NCI-H1105 treated with DMSO at 0.1 percent for 48 hours (cell line): ENCODE measurements at places on chromosomes 2 and 18.
A peak's percentile ranks its signal among the peaks of the same experiment; 100 is the strongest.

- peak; percentile 58 for DNase-seq
These were observed 20.0 kb downstream of the LANCL1 start for GRCh38 chr2:210456571-210456970.

- DNase-seq, result no peak
These were observed 960 bp upstream of the APOB start for GRCh38 chr2:21044694-21045371.

DNA sequence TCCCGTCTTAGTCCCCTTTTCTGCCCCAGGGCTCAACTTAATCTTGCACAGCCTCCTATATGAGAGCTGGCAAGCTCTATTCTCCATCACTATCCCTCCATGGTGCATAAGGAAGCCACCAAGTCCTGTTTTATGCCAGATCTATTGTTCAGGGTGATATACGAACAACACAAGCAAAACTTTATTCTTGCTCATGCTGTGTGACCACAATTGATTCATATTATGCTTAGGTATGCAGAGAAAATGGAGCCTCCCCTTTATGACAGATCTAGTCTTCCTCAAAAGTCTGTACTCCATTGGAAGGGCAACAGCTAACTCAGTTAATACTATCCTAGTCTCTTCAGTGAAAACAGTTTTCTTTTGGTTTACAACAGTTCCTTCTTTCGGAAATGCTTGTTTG, 94.0 kb upstream of the STON1 start:
- no peak for DNase-seq

DNA sequence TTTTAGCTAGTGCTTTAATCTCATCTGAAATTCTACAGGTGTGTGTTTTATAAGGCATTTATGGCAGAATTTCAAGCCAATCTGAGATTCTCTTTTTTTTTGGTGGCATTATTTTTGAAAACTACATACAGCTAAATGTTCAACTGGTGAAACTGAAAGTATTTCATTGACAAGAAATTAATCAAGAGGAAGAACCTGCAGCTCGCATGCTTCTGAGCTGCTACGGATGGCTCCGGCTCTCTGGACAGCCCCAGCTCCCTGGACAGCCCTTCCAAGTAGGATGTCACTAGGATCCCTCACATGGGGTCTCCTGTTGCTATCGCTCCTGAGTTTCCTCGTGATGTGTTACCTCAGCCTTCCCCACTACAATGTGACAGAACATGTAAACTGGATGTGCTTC, 46.4 kb downstream of the AAK1 start:
- DNase-seq, result no peak

DNA sequence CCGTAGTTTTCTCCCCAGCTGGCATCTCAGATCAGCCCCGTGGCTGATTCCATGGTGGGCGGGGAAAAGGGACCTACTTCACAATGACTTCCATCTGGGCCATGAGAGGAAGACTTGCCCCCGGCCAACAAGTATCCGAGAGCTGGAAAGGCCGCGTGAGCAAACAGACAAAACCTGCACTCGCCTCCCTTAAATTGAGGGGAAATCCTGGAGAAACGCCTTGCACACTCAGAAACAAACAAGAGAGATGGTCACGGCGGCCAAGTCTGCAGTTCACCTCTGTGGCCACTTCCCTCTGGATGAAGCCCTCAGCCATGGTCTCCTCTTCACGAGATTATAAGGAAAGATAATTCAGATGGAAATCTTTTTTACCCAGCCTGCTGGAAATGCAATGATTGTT, 39.4 kb upstream of the TPO start:
- DNase-seq, result no peak

DNA sequence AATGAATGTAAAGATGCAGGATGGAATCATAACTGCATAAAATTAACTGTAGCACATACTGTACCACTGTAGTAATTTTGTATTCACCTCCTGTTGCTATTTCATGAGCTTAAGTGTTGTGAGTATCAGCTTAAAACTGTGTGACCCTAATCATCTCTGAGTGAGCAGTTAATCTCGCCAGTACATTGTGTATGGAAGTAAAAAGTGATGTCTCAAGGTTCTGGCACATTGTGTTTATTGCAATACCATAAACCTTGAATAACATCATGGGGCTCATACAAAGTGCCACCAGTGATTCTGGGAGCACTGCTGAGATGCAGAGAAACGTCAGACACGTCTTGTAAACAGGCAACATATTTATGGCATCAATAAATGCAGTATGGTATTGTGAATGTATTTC, 124.5 kb downstream of the PMAIP1 start:
- no peak for DNase-seq

DNA sequence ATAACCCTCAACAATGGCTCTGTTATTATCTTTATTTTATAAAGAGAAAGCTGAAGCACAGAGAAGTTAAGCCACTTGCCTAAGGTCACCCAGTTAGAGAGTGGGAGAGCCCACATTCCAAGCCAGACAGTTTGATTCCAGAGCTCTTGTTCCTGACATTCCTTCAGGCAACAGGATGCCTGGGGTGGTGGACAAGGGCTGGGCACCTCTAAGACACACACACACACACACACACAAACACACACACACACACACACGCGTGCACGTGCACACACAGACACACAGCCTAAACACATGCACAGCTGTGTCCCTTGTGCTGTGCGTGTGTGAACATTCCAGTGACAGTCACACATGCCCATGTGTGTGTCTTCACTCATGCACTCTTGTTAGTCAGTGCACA, 26.4 kb downstream of the CELF4 start:
- DNase-seq, result no peak

DNA sequence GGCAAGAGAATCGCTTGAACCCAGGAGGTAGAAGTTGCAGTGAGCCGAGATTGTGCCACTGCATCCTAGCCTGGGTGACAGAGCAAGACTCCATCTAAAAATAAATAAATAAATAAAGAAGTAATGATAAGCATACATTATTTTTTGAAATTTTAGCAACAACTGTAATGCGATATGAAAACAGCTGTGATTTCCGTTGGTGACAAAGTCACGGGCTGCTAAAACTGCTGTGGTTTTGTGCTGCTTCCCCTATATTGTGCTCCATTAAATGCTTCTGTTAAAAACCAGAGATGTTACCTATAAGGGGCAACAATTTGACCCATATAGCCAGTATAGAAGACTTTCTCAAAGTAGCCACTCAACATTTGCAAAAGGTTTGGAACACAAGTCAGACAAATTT, 8.3 kb downstream of the TRIM54 start:
- DNase-seq, result no peak

DNA sequence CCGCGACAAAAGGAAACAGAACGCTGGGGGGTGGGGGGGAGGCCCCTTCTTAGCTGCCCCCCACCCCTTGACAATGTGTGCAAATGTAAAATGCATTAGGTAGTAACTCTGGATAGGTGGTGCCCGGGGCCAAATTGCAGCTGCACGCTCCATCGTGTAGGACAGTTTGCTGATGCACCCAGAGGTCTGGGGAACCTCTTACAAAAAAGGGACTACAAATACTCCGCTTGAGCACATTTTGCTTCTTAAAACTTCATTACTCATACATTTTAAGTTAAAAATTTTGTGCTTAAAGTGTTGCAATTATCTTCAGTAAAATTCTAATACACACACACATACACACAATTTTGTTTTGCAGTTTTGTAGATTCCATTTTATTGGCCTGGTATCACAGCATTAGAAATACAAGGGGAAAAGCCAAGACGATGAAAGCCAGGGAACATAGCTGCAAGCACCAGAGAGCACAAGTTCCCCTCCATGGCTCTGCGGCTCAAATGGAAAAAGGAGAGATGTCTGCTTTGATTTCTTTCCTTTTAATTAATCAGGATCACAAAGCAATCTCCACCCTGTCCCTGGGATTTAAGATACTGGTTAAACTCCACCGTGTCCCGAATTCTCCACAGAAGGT, 582.1 kb downstream of the ZEB2 start:
- DNase-seq, result no peak

GRCh38 chr2:24894750-24895149, 25.3 kb downstream of the ADCY3 start:
- no peak for DNase-seq

- no peak for DNase-seq
These were observed 42.0 kb upstream of the ASXL2 start for GRCh38 chr2:25920336-25920735.

DNA sequence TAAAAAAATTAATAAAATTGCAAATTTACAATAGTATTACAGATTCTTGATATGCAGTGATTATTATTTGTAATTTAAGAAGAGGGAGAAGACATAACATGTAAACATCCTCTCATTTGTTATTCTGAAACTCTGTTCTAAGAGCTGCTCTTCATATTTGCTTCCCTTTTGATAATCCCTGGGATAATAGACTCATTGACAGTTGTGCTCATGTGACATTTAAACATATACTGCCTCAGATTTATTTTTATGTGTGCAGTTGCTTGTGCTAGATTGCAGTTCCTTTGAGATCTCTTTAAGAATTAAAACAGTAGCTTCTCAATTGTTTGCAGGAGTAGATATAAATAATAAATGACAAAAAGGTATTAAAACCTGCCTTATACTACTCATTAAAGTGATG, 605.1 kb upstream of the CNTNAP5 start:
- no peak for DNase-seq

DNA sequence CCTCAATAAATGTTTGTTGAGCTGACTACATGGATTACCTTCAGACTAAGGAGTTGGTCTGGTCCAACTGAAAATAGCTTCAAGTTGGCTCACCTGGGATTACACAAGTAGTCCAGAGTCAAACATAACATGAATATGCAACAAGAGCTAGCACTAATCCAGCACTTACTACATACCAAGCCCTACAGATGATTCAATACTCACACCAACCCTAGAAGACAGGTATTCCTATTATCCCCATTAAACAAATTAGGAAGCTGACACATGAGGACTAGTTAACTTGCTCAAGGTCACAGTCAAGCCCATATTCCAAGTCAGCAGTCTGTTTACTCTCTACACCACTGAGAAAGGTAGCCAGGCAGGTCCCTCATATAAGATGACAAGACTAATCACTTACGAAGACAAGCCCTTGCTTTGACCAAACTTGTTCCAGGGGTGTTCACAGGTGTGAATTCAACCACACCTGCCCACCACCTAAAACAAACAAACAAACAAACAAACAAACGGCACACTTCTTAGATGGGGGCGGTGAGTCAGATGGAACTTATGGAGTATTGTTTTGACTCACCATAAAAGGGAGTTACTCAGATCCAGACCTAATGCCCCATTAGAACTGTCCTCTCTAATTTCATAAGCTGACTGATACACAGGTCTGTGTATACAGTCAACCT, 29.1 kb downstream of the TMEM131 start:
- no peak for DNase-seq

GRCh38 chr2:25602333-25602723, 71.0 kb downstream of the DTNB start:
- no peak for DNase-seq

GRCh38 chr18:59402432-59403090, 43.5 kb upstream of the LMAN1 start:
- DNase-seq, result peak; percentile 94

DNA sequence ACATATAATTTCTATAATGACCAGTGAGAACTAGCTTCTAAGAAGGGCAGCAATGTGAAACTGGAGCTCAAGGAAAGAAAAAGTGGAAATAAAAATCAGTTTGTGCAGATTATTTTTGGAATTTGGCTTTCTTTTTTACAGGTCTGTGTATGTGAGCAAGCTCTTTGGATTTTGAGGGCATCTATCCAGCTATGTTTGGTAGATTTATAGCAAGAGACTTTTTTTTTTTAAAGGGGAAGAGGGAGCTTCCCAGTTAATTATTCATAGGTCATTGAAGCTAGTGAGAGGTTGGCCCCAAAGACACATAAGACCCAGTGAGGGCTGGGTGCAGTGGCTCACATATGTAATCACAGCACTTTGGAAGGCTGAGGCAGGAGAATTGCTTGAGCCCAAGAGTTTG, 24.0 kb upstream of the COLEC12 start:
- no peak for DNase-seq

DNA sequence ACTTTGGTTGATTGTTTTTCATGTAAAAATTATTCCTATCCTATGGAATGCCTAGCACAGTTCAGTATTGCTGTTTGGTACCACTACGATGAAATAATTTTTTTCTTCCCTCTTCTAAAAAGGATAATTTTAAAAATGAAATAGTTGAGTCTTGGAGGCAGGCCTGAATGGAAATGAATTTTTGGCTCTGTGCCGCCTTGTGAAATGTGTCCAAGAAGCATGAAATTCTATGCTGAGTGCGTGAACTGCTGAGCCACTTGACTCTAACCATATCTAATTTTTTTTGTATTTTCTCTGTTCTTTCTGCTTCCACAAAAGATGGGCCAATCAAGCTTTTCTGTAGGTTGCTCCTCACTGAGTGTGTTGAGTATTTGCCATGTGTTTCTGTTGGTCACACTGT, 95.0 kb downstream of the PRPF40A start:
- no peak for DNase-seq
